GM23248 (cell line): ENCODE measurements at places on chromosomes 11 and 22. TPM values are rescaled to one million over a fixed set of nuclear protein-coding genes. Genes with fewer than 3 reads are reported as not detected.

MRGPRX4 gene
- total RNA-seq = not detected in 2 replicates

DNA sequence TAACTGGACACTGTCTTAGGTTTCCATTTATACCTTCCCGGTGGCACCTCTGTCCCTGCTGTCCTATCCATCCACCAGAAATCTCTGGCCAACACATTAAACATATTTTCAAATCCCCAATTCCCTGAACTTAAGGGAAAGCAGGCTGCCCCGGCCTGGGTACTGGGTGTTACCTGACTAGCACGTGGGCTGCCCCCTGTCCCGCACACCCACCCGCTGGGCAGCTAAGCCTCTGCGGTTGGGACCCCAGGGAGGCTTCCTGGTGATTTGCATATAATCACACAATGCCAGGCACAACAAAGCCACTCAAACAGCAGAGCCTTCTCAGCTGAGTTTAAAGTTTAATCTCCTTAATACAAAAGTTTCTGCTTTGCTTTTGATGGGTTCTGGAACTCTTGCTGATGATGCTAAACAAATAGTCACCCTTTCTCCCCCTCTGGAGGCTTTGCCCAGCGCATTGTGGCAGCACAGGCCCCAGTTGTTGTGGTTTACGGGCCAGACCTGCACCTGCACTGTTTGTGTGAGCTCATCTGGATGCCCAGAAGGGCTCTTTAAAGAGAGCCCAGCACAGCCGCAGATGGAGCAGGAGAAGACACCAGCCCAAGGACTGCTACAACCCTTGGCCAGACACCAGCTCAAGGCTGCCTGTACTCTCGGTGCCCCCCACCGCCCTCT, 59.9 kb upstream of the POU2AF1 start:
- DNase-seq = no peak

CTSC gene
- total RNA-seq = 43.6 and 47.6 TPM in 2 replicates

ZNF195 gene
- total RNA-seq = 20.4 and 24.2 TPM in 2 replicates

RIC3 gene
- not detected in 2 replicates for total RNA-seq

- no peak for DNase-seq
Observed at GRCh38 chr11:65958774-65959420, 2.6 kb upstream of the SART1 start.

GRCh38 chr22:38317122-38317994, at the start of gene CSNK1E:
CSNK1E (minus strand) TSS chr22:38317433; CDS start chr22:38314157, 3,276 bp downstream.
- DNase-seq = peak; percentile 87

DNA sequence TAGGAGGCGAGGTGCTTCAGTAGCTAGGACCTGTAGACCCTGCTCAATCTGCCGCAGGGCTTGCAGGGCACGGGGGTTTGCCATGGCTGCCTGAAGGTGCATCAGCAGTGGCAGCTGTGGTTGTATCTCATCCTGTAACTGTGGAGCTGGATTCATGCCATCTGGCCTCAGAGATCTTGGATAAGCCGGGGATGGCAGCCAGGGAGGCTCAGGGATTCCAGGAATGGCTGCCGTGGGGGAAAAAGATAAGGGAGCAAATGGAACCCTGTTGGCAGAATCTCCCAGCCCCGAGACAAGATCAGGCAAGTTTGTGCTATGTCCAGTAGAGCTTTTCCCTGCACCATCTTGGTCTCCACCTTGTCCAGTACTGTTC, 1.8 kb downstream of the UBQLN3 start:
- no peak for DNase-seq

DNA sequence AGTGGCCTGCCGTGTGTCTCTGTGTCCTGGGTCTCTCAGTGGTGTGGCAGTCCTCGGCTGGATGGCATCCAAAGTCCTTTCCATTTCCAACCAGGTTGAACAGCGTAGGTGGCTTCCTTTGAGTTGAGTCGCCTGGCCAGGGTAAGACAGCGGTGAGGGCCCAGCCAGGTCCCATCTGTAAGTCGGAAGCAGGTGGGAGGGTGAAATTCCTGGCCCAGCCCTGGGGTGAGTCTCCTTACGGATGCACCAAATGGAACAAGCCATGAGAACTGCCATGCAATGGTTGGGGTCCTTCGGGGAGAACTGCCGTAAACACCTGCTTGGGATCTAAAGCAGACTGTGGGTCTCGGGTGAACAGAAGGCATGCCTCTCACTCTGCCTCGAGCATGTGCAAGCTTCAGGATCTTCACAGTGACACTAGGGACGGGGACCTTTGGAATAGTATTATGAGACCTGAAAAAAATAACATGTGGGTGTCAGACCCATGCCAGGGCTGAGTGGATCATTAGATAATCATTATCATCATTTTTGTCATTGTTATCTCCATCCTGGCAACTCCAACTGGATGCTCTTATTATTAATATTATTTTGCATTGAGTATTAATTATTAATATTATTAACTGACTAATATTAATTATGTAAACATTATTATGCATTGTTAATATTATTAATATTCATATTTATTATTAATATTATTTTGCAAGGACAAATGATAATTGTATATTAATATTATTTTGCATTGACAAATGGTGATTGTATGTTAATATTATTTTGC, 57.7 kb upstream of the LINC01488 start:
- DNase-seq = no peak

DNA sequence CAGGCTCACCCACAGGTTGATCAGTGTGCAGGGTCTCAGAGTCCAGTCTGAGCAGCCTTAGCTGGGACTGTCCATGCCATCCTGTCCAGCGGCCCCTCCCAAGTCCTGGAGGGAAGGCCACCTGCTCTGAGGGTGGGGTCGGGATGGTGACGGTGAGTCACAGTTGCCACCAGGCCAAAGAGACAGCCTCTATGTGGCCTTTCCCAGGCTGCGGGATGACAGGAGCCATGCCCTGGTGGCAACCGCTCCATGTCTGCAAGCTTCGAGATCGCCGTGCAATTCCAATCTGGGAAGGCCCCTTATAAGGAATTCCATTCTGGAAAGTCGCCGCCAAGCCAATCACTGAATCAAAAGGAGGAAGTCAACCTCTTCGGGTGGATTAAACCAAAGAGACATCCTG, 47.5 kb downstream of the RTL6 start:
- no peak for DNase-seq

DNA sequence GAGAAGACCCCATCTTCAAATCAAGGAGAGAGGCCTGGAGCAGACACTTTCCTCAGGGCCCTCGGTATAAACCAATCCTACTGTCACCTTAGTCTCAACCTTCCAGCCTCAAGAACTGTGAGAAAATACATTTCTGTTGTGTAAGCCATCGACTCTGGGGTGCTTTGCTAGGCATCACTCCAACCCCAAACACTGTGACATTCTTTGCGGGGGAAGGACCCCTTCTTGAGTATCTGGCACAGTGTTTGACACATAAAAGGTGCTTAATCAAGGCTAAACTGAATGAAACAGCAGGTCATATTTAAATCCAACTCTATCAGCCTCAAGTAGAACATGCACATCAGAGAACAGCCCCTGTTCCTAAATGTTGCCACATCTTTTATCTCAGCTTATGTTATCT, 558.1 kb downstream of the INSC start:
- no peak for DNase-seq

- DNase-seq = peak; percentile 32
Observed at GRCh38 chr22:39089928-39090327, 7.1 kb upstream of the APOBEC3H start.

DNA sequence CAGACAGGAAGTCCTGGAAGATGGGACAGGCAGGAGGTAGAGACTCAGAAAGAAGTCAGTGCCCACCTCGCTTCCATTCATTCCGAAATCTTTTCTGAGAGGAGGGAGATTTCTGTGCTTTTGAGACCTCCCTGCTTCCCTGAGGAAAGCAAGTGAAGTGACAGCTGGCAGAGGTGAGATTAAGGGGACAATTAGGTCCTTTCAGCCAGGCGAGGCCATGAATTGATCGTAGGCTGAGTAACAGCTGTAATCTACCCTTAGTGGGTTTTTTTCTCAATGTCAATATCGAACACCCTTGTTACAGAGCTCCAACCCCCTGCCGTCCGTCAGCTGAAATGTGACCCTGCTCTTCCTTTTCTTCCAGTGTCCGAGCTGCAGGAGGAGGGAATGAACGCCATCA, 96.0 kb downstream of the PARVA start:
- no peak for DNase-seq

- peak; percentile 64 for DNase-seq
Observed at GRCh38 chr22:36073476-36073875, 44.9 kb upstream of the RBFOX2 start.

SLC22A9 gene
- total RNA-seq = not detected in 2 replicates

DNA sequence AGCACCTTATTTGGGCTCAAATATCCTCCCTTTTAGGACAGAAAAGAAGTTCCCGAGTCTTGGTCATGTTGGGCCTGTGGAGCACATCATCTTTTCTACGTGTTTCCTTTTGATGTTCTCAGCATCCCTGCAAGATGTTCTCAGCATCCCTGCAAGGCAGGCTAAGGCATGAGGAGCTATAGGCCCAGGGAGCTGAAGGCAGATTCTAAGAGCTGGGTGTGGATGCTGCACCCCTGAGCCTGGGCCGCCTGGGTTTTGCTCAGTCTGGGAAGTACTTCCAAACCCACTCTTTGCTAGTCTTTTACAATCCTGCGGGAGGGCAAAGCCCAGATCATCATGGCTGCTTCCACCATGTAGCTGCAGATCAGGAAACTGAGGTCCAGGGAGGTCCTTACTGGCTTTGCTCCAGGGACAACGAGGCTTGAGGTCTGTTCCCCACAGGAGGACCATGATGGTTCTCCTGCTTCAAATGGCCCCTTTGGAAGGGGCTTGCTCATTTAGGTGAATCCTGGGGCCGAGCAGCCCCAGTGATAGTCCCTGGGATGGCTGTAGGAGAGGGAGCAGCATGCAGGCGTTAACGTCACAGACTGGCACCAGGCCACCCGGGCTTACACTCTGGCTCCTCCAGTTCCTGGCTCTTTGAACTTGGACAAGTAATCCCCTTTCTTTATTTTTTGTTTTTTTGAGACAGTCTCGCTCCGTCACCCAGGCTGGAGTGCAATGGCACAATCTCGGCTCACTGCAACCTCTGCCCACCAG, 10.6 kb downstream of the LRRC75B start:
- no peak for DNase-seq

GPR83 gene
- total RNA-seq = not detected in 2 replicates

DNA sequence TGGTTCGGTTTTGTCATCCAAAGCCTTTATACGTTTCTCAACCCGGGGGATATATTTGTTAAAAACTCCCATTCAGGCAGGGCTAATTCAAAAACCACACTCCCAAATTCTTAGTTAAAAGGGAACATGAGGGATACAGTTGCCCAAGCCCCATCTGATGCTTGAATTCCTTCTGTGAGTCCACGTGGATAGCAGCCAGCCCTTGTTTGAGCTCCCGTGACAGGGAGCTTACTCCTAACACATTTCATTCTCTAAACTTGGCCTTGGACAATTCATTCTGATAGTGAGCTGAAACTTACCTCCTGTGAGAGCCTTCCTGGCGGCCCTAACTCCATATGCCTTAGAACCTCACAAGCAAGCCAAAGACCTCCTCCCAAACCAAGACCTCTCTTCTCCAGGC, 357.5 kb downstream of the TENM4 start:
- no peak for DNase-seq

DNA sequence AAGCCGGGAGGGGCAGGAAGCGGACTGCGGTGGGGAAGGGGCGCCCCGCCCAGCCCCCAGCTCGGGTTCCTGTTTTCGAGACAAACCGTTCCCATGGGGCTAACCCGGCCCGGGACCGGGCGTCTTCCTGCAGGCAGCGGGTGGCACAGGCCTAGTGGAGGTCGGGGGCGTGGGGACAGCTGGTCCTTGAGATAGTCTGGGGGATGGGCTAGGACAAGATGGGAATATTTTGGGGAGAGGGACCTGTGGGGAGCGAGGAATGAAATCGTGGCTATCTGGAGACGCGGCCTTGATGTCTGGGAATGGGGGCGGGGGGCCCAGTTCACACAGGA, 1.2 kb upstream of the RASGRP2 start:
- DNase-seq = no peak

USH1C gene
- total RNA-seq = not detected in 2 replicates

- no peak for DNase-seq
Observed at GRCh38 chr11:57100638-57101331, 81.0 kb upstream of the LRRC55 start.
